ENCODE measurements at places on chromosomes 1 and 21.

DNA sequence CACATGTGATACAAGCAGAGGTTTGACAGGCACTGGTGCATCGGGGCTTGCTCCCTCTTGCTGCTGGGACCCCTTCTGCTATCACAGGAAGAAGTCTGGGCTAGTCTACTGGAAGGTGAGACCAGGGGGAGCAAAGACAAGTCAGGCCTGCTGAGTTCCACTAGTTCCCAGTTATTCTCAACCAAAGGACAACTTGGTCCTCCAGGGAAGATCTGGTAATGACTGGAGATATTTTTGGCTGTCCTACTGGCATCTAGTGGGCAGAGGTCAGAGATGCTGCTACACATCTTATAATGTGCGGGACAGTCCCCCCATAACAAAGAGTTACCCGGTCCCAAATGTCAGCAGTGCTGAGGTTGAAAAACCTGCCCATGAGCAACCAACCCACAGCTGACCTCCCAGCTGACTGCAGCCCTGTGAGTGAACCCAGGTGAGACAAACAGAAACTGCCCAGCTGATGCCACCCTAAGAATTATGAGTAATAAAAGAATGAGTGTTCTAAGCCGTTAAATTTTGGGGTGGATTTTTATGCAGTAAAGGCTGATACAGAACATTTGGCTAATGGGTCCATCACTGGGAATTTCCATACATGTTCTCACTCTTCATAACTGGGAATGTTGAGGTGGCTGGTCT, 71.6 kb downstream of the NENF start:
- DNase-seq = no peak

DNA sequence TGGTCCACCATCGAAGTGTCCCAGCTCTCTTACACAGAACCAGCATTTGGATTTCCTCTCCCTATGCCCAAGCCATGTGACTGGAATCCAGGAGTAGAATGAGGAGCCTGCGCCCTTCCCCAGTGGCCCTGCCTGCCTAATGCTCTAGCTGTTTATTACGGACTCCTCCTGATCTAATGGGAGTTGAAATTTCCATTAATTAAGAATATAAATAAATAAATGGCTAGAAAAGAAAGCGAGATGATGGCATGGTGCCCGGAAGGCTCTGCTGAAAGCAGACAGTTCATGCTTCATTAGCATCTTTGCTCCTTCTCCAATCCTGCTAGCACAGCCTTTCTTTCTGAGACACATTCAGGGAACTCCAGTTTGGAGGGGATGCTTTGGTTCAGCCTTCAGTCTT, 216.2 kb downstream of the SEC16B start:
- DNase-seq = peak; percentile 51

DNA sequence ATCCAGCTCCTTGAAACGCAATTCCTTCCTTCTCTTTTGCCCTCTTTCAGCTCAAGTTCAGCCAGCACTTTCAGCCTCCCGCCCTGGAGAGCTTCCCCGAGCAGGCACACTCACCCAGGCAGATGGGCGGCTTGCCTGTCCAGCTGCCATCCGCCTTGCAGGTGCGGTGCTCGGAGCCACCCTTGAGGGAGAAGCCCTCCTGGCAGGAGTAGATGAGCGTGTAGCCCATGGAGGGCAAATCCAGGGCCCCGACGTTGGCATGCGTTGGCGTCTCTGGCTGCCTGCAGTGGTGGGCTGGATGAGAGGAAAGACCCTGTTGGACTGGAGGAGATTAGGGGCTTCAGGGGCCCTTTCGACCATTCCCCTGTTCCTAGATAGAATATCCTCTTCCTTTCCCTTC, 60.5 kb downstream of the ZSCAN20 start:
- DNase-seq = no peak

- DNase-seq = no peak
Measured at GRCh38 chr1:209382231-209383100, 201.0 kb upstream of the CAMK1G start.

DNA sequence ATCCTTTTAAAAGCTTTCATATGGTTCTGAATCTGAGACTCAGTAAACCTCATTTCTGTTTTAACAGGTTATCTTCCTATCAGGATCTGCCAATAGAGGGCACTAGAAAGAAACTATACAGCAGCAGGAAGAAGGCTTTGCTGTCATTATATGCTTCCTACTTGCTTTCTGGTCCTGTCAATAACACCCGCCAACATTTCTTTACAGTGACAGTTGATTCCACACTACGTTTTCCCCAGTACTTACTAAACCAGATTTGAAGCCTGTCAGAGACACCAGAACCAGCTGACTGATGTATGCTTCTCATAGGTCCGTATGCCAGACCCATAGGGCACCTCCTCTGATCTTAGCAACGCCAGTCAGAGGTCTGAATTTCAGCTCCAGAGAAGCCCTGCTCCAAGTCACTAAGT, 341.0 kb upstream of the NEGR1 start:
- peak; percentile 66 for DNase-seq

DNA sequence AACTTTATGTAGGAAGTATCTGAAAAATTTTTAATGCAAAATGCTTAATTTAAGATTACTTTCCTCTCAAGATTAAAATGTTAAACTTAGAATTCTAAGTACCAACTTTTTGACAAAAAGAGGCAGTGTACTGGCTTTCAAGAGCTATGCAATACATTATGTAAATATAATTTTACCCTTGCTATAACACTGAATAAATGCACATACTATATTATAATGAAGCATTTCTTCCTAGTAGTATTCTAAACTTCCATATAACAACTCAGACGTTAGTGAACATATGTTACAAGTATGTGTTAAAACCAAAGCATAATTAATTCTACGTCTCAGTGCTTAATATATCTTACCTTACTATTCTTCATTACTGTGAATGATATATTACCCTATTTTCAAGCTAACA, 58.5 kb downstream of the RGS21 start:
- no peak for DNase-seq

- DNase-seq = no peak
Measured at GRCh38 chr1:235206533-235207208, 45.6 kb upstream of the RBM34 start.

- DNase-seq = no peak
Measured at GRCh38 chr1:6244401-6245049, 546 bp downstream of the HES3 start.

DNA sequence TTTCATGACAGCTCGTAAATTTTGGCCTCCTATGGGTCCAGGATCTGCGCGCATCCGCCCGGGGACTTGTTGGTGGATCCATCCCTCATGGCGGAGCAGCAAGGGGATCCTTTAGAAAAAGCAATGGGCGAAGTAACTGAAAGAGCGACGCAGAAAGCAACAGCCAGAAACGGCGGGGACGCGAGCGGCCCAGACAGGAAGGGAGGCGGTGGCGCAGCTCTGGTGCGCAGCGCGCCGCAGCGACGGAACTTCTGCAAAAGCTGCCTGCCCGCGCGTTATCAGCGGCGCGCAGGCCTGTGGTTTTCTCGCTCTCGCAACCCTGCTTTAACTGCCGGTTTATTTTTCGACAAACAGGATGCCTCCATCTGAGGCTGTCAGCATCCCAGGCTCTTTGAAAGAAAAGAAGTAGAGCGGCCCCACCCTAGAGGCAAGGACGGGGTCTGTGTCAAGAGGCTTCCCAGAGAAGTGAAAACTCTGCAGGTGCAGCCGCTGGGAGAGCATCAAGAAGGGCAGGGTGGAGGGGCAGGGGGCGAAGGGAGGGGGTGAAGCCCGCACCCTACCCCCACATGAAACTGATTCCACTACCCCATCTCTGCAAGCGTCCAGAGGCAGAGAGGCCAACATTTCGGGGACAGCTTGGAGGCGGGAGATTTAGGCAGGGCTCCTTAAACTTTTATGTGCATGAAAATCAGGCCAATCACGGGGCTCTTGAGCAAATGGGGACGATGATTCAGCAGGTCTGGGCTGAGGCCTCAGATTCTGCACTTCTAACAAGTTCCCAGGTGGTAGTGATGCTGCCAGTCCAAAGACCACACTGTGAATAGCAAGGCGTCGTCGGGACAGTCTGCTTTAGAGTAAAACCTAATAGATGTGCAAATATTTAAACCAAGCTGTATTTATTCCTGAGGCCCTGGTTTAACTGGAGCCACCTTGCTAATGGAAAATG, 22.2 kb downstream of the RUNX1 start:
- DNase-seq = peak; percentile 26

- no peak for DNase-seq
Measured at GRCh38 chr21:26759731-26760130, 85.5 kb downstream of the ADAMTS1 start.

- DNase-seq = no peak
Measured at GRCh38 chr1:224733027-224733911, 117.2 kb downstream of the CNIH3 start.

DNA sequence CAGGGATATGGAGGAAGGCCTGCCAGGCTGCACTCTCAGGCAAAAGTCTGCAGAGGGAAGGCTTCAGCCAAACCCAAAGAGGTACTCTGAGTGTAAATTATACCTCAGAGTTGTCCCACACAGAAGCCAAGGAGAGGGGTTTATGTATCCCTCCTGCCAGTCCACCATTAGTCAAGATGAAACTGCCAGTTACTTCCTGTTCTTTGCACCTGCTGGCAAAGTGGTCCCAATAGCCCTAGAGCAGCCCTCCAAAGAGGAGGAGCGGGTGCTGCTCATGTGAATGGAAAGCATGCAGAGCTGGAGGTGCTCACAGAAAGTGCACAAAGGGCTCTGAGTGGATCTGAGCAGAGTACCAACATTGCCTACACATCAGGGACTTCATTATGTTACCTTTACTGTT, 37.1 kb upstream of the MCOLN3 start:
- no peak for DNase-seq
